Activated CD4-positive, CD25-positive, alpha-beta regulatory T cell treated with anti-CD3 and anti-CD28 coated beads, Interleukin-2, amount 50 U/mL, for 24 hours (primary cell): ENCODE measurements at places on chromosomes 5 and 9.
A peak's percentile ranks its signal among the peaks of the same experiment; 100 is the strongest.

- ATAC-seq: no peak
Observed at GRCh38 chr9:16310278-16311110, 560.0 kb downstream of the BNC2 start.

DNA sequence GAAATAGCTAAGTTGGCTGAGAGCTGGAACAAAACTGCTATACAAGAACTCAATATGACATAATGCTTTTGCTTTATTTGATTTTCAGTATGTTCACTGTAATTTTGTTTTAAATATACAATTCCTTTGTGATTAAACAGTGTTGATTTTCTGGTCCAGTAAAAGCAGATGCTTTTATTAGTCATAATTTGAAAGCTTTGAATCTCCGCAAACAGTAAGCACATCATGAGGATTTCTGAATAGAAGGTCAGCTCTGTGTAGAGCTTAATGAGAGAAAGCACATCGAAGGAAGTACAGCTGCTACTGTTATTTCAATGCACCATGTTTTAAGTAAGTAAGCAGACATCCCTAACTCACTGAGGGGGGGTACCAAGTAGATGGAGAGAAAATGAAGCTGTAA is 701.3 kb upstream of the ACO1 start:
- ATAC-seq: no peak

DNA sequence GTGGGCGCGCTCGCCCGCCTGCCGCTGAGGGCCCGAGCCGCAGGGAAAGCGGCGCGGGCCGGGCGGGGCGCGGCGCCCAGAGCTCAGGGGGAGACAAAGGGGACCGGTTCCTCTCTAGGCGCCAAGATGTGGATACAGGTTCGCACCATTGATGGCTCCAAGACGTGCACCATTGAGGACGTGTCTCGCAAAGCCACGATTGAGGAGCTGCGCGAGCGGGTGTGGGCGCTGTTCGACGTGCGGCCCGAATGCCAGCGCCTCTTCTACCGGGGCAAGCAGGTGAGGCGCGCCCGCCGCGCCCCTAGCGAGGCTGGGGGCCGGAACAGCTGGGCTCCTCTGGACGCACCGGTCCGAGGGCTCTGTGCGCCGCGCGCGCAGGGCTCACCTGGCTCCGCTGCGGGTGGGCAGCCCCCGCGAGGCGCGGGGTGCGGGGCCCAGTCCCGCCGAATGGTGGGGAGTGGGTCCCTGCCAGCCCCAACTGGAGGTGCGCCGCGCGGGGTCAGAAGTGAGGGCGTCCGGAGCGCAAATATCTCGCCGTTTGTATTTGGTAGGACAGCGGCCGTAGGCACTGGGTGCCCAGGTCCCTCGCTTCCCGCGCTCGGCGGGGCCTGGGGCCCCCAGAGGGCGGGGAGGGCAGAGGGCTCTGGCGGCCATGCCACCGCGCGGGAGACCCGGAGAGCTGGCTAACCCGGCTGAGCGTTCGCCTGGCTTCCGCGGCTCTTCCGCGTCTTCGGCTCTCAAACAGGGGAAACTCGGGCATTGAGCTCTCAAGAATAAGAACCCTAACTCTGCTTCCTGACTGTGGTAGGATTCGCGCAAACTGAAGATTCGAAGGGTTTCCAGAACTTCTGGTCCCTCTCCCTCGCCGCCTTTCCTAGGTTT is 607 bp downstream of the UHRF2 start:
- peak; percentile 12 for ATAC-seq

DNA sequence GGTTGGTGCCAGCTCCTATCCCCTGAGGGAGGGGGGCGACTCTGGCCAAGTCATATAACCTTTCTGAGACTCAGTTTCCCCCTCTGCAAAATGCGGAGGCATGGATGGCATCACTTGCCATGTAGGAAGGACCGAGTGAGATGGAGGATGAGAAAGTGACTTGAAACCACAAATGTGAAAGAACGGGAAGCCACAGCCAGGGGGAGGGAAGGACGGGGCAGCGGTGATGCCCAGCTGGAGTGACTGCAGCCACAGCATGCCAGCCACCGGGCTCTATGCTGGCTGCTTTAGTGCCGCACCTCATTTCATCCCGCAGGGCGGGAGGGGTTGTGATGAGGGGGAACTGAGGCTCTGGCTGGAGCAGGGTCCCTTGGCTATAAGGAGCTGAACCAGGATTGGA is 74.5 kb downstream of the HMCN2 start:
- no peak for ATAC-seq

DNA sequence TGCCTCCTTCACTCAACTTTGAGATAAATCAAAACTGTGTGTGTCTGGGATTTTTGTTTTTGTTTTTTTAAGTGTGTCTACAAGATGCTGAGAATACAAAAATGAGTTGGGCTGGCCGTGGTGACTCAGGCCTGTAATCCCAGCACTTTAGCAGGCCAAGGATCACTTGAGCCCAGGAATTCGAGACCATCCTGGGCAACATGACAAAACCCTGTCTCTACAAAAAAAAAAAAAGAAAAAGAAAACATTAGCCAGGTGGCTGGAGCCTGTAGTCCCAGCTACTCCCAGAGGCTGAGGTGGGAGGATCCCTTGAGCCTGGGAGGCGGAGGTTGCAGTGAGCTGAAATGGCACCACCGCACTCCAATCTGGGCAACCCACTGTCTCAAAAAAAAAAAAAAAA is 21.0 kb downstream of the HNRNPK start:
- ATAC-seq: no peak

GRCh38 chr5:108989761-108990392 is 242.2 kb downstream of the FER start:
- ATAC-seq: no peak

DNA sequence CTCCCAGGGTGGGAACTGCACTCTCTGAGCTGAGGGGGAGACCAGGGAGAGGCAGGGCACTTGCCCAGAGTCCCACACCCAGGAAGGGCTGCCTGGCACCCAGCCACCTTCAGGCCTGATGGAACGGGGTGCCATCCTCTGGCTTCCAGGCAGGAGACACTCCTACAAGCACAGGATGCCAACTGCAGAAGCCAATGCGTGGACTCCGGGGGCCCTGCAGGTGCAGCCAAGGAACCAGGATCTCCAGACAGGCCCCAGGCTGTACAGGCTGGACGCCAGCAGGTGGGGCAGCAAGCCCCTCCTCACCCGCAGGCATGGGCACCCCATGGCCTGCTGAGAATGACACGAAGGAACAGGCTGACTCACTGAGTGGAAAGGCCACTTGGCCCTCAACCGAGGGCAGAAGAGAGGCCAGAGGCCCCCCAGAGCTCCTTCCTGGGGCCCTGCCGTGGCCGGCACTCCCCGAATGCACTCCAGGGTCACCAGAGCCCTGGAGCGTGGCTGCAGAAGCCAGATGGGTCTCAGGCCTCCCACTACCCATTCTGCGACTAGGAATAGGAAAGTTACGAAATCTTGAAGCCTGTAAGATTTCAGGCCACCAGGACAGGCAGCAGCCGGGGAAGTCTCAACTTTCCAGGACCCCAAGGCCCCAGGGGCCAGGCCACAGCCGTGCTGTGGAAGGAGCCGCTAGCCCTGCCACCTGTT is 15.7 kb downstream of the NACC2 start:
- ATAC-seq: no peak

GRCh38 chr9:111937301-111937700 is 40.7 kb downstream of the UGCG start:
- no peak for ATAC-seq

- ATAC-seq: no peak
Observed at GRCh38 chr5:78905084-78905938, 79.8 kb downstream of the ARSB start.

DNA sequence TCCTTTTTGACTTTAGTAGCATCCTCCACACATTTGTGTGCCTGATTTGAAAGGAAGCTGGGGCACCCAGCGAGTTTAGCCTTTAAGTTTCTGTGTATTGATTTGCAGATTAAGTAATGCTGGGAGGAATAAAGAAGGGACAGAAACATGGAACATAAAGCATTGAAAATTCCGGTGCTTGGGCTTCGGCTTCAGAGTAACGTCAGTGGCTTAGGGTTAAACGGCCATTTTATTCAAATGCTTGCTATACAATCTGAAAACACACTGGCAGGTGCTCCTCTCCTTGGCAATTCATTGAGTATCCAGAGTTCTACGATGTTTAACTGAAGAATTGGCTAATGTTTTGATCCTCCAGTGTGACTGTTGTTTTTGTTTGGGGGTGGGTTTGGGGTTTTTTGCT is 58.0 kb upstream of the FSD1L start:
- ATAC-seq: no peak

GRCh38 chr5:31987985-31988710 is 186.0 kb downstream of the GOLPH3 start:
- no peak for ATAC-seq

DNA sequence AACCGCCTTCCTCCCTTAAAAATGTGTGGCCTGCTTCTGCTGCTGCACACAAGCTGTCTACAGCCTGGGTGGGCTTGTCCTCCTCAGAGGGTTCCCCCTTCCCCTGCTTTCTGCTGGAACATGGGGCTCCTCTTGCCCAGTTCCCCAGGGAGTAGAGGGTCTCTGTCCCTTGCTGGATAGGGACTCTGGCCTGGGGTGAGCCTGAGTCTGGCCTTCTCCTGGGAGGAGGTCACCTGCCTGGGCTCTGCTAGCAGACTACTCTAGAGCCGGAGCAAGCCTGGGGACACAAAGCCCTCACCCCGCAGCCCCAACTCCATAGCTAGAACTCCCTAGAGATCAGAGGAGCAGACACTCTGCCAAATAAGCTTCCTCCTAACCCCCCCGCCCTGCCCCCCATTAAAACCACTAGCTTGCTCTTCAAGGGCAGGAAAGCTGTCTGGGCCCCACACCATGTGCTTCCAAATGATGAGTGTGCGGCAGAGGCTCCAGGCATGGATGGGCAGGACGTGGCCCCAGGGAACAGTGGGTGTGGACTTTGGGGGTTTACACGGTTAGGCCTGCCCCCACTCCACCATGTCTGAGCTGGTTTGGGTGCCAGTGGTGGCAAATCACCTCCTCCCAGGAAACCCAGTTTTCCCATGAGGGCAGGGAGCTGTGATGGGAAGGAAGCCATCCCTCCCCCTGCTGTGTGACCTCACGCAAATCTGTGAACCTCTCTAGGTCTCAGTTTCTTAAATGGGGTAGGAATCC is 10.0 kb downstream of the TCF7 start:
- ATAC-seq: no peak

DNA sequence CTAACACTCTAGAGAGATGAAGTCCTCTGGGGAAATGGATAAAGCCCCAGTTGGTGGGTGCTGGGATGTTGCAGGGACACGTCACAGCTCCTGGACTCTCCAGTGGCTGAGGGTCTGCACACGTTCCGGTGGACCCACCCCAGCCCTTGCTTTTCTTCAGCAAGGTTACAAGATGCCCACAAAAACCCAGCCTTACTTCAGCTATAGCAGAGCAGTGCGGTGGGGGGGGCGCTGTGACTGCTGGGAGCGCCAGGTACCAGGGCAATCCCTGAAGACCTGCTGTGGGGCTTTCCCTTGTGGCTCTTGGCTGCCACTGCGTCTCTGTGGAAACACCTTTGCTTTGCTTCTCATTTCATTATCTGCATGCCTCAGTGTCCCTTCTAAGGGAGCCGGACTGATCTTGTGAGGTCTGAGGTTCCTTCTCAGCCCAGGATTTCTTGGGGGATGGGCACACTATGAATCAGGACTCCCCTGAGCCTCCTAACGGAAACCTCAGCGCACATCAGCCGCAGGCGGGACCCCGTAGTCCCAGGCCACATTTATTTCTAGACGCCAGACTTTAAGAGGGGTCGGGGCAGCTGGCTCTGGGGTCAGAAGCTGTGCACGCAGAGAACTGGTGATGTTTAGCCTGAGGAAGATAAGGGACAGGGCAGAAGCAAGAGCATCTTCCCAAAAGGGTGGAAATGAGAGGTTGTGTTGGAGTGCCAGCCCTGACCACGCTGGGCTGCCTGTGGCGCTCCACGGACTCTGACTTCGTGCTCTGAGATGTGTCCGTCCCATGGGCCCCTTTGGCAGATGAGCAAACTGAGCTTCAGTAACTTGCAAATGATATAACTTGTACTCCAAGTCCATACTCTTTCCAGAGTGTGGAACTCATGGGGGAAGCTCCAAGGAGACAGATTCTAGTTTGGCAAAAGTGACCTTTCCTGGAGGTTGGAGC is 106.8 kb downstream of the WNK2 start:
- ATAC-seq: no peak

- ATAC-seq: no peak
Observed at GRCh38 chr9:133918111-133918813, 73.9 kb downstream of the VAV2 start.

- no peak for ATAC-seq
Observed at GRCh38 chr9:17045381-17045940, 89.4 kb upstream of the CNTLN start.

GRCh38 chr9:17669206-17669605 is 90.3 kb downstream of the SH3GL2 start:
- no peak for ATAC-seq

GRCh38 chr9:136250676-136251075 is 5.1 kb upstream of the QSOX2 start:
- no peak for ATAC-seq

DNA sequence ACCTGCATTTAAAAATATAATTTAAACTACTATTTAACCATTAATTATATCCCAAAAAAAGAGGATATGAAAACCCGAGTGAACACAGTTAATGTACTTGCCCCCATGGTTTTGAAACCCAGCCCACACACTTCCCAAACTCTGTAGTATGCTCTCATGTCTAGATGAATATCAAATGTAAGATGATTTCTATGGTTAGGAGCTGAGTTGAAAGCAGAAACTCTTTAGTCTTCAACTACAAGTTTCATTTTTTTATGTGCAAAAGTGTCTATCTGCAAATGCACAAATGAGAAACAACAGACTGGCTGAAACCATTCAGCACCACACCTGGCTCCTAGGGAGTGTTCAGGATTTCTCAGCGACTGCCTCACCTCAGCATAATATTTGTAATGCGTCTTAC is 183.3 kb downstream of the SEMA5A start:
- no peak for ATAC-seq

DNA sequence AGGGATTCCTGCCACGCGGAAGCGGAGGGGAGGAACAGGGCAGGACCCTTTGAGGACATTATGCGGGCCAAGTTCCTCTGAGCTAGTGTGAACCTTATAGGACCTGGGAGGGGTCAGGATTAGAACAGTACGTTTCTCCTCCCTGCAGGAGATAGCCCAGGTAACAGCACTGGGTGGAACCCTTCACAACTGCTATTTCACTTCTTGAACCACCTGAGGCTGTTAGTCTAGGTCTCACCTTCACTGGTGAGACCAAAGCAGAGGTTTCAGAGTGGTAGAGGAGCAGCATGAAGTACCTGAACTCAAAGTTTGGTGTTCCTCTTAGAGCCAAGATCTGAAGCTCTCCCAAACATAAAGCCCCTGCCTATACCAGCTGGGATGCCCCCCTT is 832 bp downstream of the EIF4EBP3 start:
- ATAC-seq: no peak

- no peak for ATAC-seq
Observed at GRCh38 chr9:81250041-81250440, 439.3 kb downstream of the TLE1 start.

GRCh38 chr9:79049371-79049770 is 522.4 kb upstream of the TLE4 start:
- ATAC-seq: no peak

- no peak for ATAC-seq
Observed at GRCh38 chr5:169354921-169355320, 54.0 kb upstream of the SLIT3 start.

DNA sequence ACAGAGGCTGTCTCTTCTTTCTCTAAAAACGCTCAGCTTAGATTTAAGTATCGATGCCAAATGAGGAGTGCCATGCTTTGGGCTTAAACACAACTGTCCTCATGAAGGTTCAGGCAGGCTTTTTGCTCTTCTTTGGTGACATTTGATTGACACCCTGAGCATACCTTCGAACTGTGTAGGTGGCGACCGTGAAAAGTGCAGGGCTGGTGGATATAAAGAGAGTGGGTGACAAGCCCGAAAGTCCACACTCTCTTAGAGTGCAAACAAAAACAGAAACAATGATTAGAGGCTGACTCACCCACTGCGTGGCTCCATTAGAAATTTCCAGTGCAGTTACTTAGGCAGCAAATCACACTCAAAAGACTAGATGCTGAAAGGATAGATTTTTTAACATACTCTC is 141.7 kb downstream of the SYK start:
- peak; percentile 41 for ATAC-seq
